ENCODE measurements at places on chromosomes 5 and 9. TPM values are rescaled to one million over a fixed set of nuclear protein-coding genes. Genes with fewer than 3 reads are reported as not detected.

WHRN gene
- 4.2 TPM for total RNA-seq

GRCh38 chr9:77957652-77958051, 74.0 kb downstream of the GNAQ start:
- DNase-seq = no peak

DNA sequence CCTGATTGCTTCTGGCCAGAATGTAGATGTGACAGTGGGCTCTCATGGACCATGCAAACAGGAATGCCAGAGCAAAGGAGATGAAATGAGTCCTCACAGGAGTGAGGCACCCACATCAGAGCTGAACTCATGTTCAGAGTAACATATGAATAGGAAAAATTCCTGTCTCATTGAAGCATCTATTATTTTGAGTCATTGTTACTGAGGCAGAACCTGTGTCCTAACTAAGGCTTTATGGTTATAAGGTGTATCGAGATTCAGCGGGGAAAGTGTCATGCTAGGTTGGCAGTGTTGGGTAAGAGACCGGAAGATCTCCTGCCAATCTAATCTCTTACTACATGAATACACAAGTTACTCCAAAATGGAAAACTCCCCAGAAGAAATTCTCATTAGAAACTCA, 304.1 kb downstream of the TRPM3 start:
- DNase-seq = no peak

CCL27 gene
- total RNA-seq = not detected

GRCh38 chr9:130740218-130741023, 46.8 kb downstream of the EXOSC2 start:
- DNase-seq = no peak

DNA sequence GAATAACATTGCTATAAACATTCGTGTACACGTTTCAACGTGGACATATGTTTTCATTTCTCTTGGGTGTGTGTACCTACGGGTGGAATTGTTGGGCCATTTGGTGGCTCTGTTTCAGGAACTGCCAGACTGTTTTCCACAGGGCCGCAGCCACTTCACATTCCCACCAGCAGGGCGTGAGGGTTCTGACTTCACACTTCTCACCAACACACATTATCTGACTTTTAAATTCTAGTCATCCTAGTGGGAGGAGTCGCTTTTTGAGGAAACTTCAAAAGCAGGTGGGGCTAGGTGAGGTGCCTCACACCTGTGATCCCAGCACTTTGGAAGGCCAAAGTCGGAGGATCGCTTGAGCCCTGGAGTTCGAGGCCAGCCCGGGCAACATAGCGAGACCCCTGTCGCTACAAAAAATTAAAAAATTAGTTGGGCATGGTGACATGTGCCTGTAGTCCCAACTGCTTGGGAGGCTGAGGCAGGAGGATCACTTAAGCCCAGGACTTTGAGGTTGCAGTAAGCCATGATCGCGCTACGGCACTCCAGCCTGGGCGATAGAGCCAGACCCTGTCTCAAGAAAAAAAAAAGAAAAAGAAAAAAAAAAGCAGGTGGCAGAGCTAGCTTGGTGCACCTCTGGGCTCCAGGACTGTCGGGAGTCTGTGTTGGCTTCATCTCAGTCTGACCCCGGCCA, 28.5 kb downstream of the TSPAN17 start:
- no peak for DNase-seq

C9orf50 gene
- not detected for total RNA-seq

- DNase-seq = no peak
Measured at GRCh38 chr9:94907264-94907936, 180.9 kb downstream of the AOPEP start.

GRCh38 chr5:18305288-18305924, 671.1 kb downstream of the TAF11L14 start:
- DNase-seq = no peak

GRCh38 chr5:180540050-180540694, 46.0 kb downstream of the CNOT6 start:
- no peak for DNase-seq

All from naive thymus-derived CD8-positive, alpha-beta T cell (primary cell).